ENCODE measurements at places on chromosomes 6 and 20. TPM values are rescaled to one million over a fixed set of nuclear protein-coding genes. Genes with fewer than 3 reads are reported as not detected.

Gene CRISP3
- not detected for total RNA-seq

Gene ARMC2
- 4.7 TPM for total RNA-seq

Gene GNRH2
- total RNA-seq, result not detected

Gene TDRD6
- total RNA-seq, result 0.52 TPM

Gene EFCAB8
- total RNA-seq, result not detected

Gene KCNQ5
- 0.52 TPM for total RNA-seq

Gene ASCC3
- total RNA-seq, result 21.4 TPM

Gene SRXN1
- total RNA-seq, result 11.0 TPM

Gene BIRC7
- not detected for total RNA-seq

Gene SIRPB2
- total RNA-seq, result 1.6 TPM

Data from skeletal muscle tissue (tissue), 5 donors.